ENCODE measurements at places on chromosomes 5 and 9.
A peak's percentile ranks its signal among the peaks of the same experiment; 100 is the strongest.

- DNase-seq, result no peak
These were observed 9.6 kb downstream of the NDST1 start for GRCh38 chr5:150517272-150518152.

- DNase-seq, result no peak
These were observed 15.9 kb downstream of the NFIL3 start for GRCh38 chr9:91407580-91408318.

DNA sequence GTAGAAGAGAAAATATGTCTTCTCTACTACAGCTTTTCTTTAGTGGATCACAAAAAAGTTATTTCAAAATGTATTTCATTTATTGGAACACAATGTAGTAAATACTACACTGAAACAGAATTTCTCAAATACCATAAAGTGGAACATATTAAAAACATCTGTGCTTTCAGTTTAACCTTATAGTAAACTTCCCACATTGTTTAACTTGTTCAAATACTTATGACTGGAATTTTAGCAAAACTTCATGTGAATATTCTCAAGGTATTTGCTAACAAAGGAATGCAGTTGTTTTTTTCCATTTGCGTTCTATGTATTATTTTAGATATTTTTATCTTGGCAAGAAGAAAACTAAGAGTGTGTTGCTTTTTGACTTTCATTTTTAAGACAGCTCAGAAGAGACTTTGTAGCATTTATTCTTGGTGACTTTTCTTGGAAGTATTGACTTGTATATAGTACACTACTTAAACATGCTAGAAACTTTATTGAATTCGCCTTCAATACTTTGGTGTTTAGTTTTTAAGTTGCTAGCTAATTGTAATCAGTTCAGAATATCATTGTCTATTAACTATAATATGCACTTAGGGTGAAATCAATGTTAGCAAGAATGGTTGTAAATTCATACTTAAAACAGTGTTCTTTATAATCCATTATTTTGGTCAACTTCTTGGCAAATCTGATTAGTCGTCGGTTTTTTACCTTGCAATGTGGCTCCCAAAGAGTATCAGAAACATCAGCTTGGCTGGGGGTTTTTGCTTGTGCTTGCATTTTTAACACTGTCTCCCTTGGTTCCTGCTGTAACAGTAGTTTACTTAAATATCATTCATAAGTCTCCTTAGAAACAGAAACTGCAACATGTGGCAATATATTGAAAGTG lies 5.0 kb upstream of the RHOBTB3 start:
- peak; percentile 86 for DNase-seq

- DNase-seq, result no peak
These were observed 37.7 kb downstream of the UGT3A2 start for GRCh38 chr5:36028816-36029465.

- DNase-seq, result peak; percentile 22
These were observed 94.9 kb downstream of the SREK1 start for GRCh38 chr5:66239034-66239433.

- no peak for DNase-seq
These were observed 356.2 kb downstream of the SEMA5A start for GRCh38 chr5:9189681-9190080.

GRCh38 chr9:70949239-70949638 lies 172.2 kb downstream of the TRPM3 start:
- DNase-seq, result peak; percentile 30

DNA sequence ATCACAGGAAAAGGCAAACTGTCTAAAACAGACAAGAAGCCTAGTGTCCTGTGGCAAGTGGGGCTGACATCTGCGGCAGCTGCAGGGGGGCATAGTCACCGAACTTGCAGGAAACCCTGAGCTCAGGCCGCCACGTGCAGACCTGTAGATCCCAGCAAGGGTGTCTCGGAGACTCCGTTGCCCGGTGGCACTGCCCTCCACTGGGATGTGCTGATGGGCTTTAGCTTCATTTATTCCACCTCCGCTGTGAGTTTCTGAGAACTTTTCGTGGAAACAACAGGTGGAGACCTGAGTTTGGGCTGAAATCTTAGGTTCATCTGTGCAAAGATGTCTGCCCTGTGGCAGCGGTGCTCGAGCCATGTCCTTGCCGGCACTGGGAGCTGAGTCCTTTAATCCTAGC lies 22.1 kb downstream of the CEP72 start:
- no peak for DNase-seq

DNA sequence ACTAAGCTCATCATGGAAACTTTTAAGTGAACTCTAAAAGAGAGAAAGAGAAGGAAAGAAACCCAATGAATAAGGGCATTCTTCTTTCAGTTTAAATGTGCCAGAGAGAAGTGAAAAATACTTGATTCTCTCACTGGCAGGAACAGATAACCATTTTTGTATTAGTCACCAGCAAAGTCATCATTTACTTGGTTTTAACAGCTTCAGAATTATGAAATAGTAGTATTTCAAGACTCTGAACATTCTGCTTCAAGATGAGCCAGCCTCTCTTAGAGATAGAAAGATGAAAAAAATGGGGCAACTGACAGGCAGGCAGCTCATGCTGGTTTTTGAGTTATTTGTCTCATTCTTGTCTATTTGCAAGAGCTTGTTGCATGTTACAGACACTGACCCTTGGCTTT lies 103.5 kb downstream of the GCNT1 start:
- peak; percentile 40 for DNase-seq

DNA sequence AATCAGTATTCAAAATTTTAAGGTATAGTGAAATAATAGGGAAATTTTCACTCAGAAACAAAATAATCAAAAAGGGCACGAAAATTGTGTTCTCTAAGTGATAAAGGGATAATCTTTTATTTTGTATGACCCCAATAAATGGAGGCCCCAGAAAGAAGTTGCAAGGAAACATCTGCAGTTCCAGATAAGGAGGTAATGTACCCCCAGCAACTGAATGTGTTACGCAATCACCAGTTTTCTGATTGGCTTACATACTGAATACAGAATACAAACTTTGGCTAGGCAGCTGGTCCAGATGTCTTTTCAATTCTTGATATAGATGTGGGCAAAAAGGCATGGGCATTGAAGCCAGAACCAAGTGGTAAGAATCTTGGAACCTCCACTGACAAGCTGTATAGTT lies 1.7 kb upstream of the TOPORS start:
- DNase-seq, result no peak

GRCh38 chr5:145937432-145938250 lies 1.3 kb downstream of the SH3RF2 start:
- DNase-seq, result no peak

GRCh38 chr5:67268231-67269021 lies 71.8 kb upstream of the CD180 start:
- DNase-seq, result no peak

DNA sequence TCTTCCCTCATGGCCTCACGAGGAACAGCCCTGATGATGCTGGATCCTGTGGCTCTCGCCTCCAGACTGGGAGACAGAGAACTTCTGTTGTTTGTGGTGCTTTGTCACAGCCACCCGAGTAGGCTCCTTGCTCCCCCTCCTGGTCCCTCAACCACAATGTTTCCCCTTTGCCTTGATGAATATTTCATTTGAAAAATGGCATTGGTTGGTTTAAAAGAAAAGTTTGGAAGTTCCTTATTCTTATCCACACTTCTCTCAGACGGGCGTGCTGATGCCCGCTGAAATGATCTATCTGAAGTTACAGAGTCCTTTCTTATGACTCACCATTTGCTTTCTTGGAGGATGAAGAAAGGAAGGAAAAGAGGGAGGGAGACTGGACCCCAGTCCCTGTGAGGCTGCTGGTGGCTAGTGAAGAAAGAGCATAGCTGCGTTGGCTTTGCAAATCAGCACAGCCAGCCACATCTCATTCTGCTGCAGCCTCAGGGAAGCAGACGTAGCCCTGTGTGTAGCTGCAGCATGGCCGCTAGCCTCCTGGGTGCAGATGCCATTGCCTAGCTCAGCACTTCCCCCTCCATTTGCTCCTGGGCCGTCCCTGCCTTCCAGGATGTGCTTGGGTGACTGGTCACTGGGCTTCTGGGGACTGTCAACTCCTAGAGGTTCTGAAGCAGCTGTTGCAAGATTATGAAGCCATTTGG lies 185.9 kb downstream of the ERCC6L2 start:
- DNase-seq, result no peak

DNA sequence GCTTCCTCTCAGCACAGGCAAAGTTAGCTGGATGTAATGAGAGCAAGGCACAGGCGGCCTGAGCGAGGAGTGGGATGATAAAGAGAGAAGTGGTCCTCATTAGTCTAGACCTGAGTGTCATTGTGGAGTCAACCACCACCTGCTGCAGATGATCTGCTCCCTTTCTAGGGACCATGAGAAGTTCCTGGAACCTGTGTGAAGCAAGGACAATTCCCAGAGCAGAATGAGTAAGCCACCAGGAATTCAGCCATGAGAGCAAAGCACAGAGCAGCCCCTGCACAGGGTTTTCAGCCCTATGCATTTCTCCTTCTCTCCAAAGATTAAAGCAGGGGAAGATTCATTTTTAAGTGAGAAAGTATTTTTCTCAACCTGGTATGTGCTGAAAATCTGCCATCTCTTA lies 146.8 kb upstream of the SPEF2 start:
- DNase-seq, result no peak

DNA sequence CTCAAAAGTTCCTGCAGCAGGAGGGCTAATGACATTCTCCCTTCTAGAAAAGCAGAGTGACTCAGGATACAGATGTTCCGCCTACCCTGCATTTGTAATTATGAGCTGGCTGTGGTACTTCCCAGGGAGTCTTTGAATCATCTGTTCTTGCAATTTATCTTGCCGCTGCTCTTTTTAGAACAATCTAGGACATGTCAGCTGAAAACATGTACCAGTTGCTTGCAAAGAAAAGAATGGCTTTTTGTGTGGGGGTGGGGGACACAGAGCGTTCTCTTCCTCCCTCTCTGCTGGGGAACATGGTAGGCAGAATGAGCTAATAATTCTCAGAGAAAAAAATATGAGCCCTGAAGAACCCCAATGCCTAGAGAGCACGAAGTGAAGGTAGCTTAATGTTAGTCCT lies 51.7 kb upstream of the TUT7 start:
- DNase-seq, result no peak

DNA sequence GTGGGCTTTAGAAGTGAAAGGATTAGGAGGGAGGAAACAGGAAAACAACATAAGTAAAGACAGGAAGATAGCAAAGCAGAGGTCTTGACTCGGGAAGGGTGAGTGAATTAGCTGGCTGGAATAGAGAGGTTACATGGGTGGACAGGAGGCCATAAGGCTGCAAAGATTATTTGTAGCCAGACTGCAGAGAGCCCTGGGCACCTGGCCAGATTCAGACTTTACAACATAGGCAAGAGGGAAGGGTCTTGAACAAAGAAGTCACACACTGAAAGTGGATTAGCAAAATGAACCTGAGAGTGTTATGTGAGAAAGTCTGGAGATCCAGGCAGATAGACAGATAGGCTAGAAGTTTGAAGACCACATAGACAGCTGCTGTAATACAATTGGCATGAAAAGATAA lies 29.7 kb upstream of the CER1 start:
- no peak for DNase-seq

GRCh38 chr5:127810707-127811490 lies 107.7 kb downstream of the CCDC192 start:
- no peak for DNase-seq

DNA sequence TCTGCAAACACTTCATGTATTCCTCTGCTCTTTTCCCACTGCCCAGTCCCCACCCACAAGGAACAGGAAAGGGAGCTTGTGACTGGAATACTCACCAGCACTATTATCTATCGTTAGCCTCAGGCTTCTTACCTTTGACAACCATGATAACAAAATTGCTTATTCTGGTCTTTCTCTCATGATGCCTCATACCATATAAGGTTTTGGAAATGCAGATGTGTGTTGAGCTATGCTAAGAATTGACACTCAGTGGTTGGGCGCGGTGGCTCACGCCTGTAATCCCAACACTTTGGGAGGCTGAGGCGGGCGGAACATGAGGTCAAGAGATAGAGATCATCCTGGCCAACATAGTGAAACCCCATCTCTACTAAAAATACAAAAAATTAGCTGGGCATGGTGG lies 25.4 kb downstream of the SOX30 start:
- DNase-seq, result no peak

Measured in MM.1S (cell line).